ENCODE measurements at places on chromosomes 16 and 17.
A peak's percentile ranks its signal among the peaks of the same experiment; 100 is the strongest.

- DNase-seq: no peak
These were observed 98.4 kb downstream of the BMERB1 start for GRCh38 chr16:15532825-15533224.

DNA sequence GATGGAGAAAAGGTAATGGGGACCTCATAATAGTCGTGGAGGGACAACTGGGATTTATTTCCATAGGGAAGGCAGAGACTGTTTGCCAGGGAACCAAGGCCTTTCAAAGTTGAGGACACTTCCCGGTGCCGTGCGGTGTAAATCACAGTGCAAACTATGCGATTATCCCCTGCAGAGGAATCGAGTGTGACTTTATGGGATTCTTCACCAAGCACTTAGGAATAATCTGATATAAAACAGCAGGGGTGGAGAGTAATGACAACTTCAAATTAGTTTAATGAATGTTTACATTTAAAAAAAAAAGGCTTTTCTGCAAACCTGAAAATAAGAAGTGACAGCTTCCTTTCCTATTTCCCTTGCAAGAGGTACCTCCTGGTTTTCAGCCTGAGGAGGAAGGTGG is 538.2 kb downstream of the MAF start:
- DNase-seq: no peak

DNA sequence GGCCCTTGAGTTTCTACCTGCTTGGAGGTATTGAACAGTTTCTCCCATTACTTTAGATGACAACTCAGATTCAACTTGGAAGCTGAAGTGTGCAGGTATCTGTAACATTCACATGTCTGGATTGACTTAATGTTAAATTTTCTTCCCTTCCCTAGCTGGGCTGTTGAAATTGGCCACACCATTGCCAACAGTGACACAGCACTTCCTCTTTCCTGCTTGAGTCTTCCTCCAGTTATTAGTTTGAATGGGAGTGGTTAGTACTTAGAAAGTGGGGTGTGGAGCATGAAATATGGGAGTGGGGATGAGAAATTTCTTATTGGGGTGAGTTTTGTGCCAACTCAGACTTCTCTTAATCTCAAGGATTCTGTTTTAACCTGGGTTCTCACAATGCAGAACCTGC is 454.9 kb downstream of the KCNJ2 start:
- DNase-seq: no peak

- DNase-seq: peak; percentile 51
These were observed 95.0 kb downstream of the PLCG2 start for GRCh38 chr16:81873843-81874752.

GRCh38 chr16:60553090-60553757 is 1483.0 kb downstream of the CDH8 start:
- no peak for DNase-seq

GRCh38 chr17:9676820-9677310 is 31.5 kb downstream of the USP43 start:
- no peak for DNase-seq

- peak; percentile 58 for DNase-seq
These were observed 3.3 kb upstream of the N4BP1 start for GRCh38 chr16:48613061-48613957.

- DNase-seq: no peak
These were observed 14.2 kb downstream of the CX3CL1 start for GRCh38 chr16:57386381-57386951.

- DNase-seq: no peak
These were observed 22.9 kb downstream of the DHRS7C start for GRCh38 chr17:9768381-9768934.
